ENCODE measurements at places on chromosomes 1 and 21. TPM values are rescaled to one million over a fixed set of nuclear protein-coding genes. Genes with fewer than 3 reads are reported as not detected.

The PRRX1 gene
- total RNA-seq, result 48.3 TPM

The FAM167B gene
- total RNA-seq, result 2.3 TPM

The VN1R5 gene
- total RNA-seq, result not detected

GRCh38 chr21:33587792-33588484 lies 546 bp downstream of the DONSON start:
- peak overlapping the region; percentile 55 for H3K4me3 ChIP-seq
- H3K36me3 ChIP-seq, result no peaks in the 10 kb centered on the region
- DNase-seq, result no peak
- H3K27me3 ChIP-seq, result no peaks in the 10 kb centered on the region

- no peak overlapping the region for H3K4me3 ChIP-seq
- peaks cover 28% of the 10 kb centered on the region for H3K4me1 ChIP-seq
- no peaks in the 10 kb centered on the region for H3K27me3 ChIP-seq
- DNase-seq, result no peak
Observed at GRCh38 chr1:182175361-182175931, 113.9 kb upstream of the ZNF648 start.

DNA sequence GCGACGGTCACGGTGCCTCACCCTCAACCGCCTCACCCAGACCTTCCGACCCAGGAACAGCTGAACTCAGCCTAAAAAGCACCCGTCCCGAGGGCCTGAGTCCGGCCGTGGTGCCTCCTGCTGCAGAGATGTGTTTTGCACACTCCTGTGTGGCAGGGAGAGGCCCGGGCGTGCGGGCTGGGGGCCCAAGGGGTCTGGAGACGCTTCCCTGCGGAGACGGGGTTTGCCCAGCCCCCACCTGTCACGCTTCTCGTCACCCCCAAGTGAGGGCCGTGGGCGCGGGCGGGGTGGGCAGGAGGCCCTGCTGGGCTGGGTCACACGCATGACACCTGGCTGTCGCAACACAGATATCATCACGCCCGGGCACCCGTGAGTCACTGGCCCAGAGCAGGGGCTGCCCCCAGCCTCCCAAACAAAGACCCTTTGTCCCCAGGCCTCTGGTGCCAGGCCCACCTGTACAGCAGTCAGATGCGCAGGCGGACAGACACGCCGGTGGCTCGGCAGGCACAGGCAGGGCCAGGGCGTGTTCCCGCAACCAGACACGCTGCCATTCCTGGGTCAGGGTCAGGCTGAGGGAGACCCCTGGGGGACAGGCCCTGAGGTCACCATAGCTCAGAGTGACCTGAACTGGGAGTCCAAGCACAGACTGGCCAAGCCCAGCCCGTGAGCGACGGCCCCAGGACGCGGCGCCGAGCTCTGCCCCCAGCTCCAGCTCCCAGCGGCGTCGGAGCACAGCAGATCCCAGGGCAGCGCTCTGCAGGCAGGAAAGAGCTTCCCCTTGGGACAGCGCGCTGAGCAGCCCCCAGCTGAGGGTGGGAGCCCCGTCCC lies 6.1 kb downstream of the B3GALT6 start:
- H3K4me3 ChIP-seq, result no peak overlapping the region
- no peak for DNase-seq
- no peaks in the 10 kb centered on the region for H3K4me1 ChIP-seq
- H3K27me3 ChIP-seq, result peaks cover 33% of the 10 kb centered on the region

- H3K27me3 ChIP-seq, result no peaks in the 10 kb centered on the region
- no peak overlapping the region for H3K27ac ChIP-seq
Observed at GRCh38 chr1:68199603-68200002, 32.7 kb downstream of the WLS start.

- peaks cover 8% of the 10 kb centered on the region for H3K4me1 ChIP-seq
- no peaks in the 10 kb centered on the region for H3K27me3 ChIP-seq
- no peak overlapping the region for H3K4me3 ChIP-seq
- no peak overlapping the region for H3K27ac ChIP-seq
- DNase-seq, result no peak
- no peaks in the 10 kb centered on the region for H3K36me3 ChIP-seq
Observed at GRCh38 chr1:171790318-171790717, 8.9 kb downstream of the METTL13 start.

DNA sequence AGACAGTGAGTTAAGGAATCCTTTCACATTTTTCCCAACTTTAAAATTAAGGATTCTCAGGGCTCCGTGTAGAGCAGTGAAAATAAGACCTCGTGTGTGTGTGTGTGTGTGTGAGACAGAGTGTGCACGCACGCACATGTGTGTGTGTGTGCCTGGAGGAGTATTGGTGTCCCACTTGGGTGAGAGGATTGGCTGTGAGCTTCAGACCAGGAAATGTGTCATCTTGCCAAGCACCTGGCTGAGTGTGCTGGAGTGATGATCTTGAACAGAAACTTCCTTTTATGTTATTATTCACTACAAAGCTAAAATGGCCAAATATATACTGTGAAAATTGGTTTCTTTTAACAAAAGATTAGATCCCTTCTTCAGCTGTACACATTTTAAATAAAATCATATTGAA lies 35.2 kb upstream of the NTPCR start:
- no peak overlapping the region for H3K27ac ChIP-seq
- H3K4me3 ChIP-seq, result no peak overlapping the region
- H3K27me3 ChIP-seq, result no peaks in the 10 kb centered on the region
- H3K36me3 ChIP-seq, result no peaks in the 10 kb centered on the region
- no peaks in the 10 kb centered on the region for H3K4me1 ChIP-seq

- H3K36me3 ChIP-seq, result no peaks in the 10 kb centered on the region
- no peak for DNase-seq
- no peaks in the 10 kb centered on the region for H3K27me3 ChIP-seq
- H3K27ac ChIP-seq, result no peak overlapping the region
Observed at GRCh38 chr21:15498455-15498854, 231.3 kb upstream of the USP25 start.

DNA sequence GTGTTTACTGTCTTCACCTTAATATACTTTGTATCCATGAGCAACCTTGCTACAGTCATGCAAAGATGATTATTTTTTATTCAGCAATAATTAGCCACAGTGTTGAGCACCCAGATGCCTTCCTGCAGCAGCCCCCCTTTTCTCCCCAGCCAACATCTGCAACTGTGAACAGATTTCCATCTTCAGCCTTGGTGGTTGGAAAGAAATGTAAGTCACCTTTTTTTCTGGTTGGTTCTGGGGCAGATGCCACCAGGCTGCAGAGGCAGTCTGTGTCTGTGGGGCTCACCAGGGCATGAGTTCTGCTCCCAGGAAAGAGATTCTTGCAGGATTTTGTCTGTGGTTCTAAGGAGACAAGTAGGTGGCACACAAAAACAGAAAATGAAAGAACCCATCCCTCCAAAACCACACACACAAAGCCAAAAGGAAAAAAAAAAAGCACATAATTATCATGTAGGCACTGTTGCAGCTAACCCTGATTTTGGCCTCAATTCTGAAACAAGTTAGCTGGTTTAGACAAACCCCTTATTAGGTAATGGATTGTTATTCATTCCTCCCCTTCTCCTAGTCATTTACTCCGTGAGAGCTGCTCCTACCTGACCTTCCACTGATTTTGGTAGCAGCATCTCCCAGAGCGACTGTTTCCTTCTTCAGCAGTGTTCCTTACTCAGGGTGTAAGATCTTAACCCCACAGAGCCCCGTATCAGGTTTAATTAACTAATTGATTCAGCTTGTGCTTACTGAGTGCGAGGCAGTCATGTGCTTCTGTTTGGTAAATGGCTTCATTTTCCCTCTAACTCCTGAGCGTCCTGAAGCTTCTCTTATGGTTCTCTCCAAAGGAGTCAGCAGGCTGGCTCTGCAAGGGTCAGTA lies 36.5 kb downstream of the GALNT2 start:
- H3K4me3 ChIP-seq, result no peak overlapping the region
- H3K27me3 ChIP-seq, result no peaks in the 10 kb centered on the region
- H3K4me1 ChIP-seq, result peaks cover 54% of the 10 kb centered on the region

DNA sequence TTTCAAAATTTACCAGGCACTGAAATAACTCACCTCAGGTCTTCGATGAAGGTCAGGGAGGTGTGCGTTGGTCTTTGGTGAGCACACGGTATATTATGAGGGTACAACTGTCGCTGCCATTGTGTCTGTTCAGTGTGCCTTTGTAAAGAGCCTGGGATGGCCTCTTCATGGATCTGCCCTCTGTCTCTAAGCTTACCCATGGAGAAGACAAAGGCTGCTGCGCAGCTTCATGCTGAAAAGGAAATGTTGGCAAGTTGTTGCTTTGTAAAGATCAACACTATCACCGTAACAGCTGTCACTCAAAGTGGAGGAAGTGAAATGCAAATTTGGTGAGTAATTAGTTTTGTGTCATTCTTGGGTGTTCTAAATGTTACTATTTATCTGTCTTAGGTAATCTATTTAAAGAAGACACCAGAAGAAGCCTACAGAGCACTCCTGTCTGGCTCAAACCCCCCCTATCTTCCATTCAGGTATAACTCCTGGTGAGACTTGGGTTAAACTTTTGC lies 71.6 kb downstream of the CDC14A start:
- DNase-seq, result no peak
- H3K4me1 ChIP-seq, result peaks cover 10% of the 10 kb centered on the region
- H3K4me3 ChIP-seq, result no peak overlapping the region

GRCh38 chr1:28115267-28115666 lies 26.9 kb upstream of the EYA3 start:
- H3K36me3 ChIP-seq, result no peaks in the 10 kb centered on the region
- no peak overlapping the region for H3K27ac ChIP-seq
- no peaks in the 10 kb centered on the region for H3K4me1 ChIP-seq
- no peak overlapping the region for H3K4me3 ChIP-seq

GRCh38 chr1:33180911-33181890 lies 642 bp downstream of the TRIM62 start:
- H3K4me1 ChIP-seq, result peaks cover 22% of the 10 kb centered on the region
- peak; percentile 43 for DNase-seq
- peak overlapping the region; percentile 81 for H3K27ac ChIP-seq
- H3K4me3 ChIP-seq, result peak overlapping the region; percentile 80

DNA sequence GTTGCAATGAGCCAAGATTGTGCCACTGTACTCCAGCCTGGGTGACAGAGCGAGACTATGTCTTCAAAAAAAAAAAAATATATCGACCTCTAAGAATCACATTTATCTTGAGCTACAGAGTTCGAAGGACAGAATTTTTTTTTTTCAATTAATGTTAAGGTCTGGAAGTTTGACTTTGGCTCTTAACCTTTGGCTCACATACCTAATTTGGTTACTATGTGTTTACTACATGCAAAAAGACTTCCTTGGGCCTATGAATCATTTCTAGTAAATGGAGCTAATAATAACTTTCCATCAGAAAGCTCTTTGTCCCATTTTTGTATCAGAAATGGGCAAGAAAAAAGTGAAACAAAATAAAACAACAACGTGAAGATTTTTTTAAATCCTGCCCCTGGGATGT lies 351.2 kb downstream of the SMYD3 start:
- H3K4me1 ChIP-seq, result no peaks in the 10 kb centered on the region
- no peak for DNase-seq
- H3K36me3 ChIP-seq, result no peaks in the 10 kb centered on the region
- no peaks in the 10 kb centered on the region for H3K27me3 ChIP-seq
- no peak overlapping the region for H3K4me3 ChIP-seq
- no peak overlapping the region for H3K27ac ChIP-seq

Measured in gastrocnemius medialis (tissue), 4 donors.